PC-3 (cell line): ENCODE measurements at places on chromosomes 2 and 18. TPM values are rescaled to one million over a fixed set of nuclear protein-coding genes. Genes with fewer than 3 reads are reported as not detected.
A peak's percentile ranks its signal among the peaks of the same experiment; 100 is the strongest.

GRCh38 chr18:30265190-30265589 is 777.4 kb downstream of the DSC3 start:
- peak; percentile 8 for DNase-seq
- no peak overlapping the region for H3K4me3 ChIP-seq
- no peaks in the 10 kb centered on the region for H3K4me1 ChIP-seq
- H3K36me3 ChIP-seq = no peaks in the 10 kb centered on the region

UGT1A3 gene
- total RNA-seq = not detected in 2 replicates

GRCh38 chr2:143564419-143564818 is 435.2 kb downstream of the ARHGAP15 start:
- H3K36me3 ChIP-seq = no peaks in the 10 kb centered on the region
- H3K4me3 ChIP-seq = no peak overlapping the region
- H3K4me1 ChIP-seq = no peaks in the 10 kb centered on the region
- no peak overlapping the region for H3K27ac ChIP-seq

DNA sequence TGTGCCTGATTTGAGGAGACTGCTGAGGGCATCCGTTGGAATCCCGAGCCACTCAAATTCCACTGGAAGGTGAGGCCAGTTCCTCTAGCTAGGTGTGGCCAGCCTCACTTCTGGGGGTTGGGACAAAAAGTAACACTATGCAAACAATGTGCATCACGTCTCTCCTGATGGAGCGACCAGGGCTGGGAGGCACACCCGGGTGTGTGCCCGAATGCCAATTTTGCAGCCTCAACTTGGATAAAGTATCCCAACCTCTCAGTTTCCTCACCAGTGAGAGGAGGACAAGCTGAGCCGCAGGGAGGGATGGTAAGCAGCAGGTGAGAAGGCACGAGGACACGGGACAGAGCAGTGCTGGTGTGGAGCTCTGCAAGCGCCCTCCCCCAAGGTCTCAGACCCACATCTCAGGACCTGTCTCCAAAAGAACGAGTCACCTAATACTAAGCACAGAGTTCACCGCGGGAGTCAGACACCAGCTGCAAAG is 218.3 kb downstream of the HAUS1 start:
- H3K36me3 ChIP-seq = no peaks in the 10 kb centered on the region
- peaks cover 53% of the 10 kb centered on the region for H3K4me1 ChIP-seq
- H3K27ac ChIP-seq = peak overlapping the region; percentile 99
- peak; percentile 77 for DNase-seq

KDSR gene
- 15.8 and 16.1 TPM in 2 replicates for total RNA-seq

- peaks cover 17% of the 10 kb centered on the region for H3K4me1 ChIP-seq
- no peak for DNase-seq
- no peaks in the 10 kb centered on the region for H3K36me3 ChIP-seq
- no peak overlapping the region for H3K4me3 ChIP-seq
- H3K27ac ChIP-seq = no peak overlapping the region
- no peaks in the 10 kb centered on the region for H3K27me3 ChIP-seq
Observed at GRCh38 chr2:119387381-119388129, 20.8 kb downstream of the DBI start.

- no peak overlapping the region for H3K27ac ChIP-seq
- no peak for DNase-seq
- H3K4me3 ChIP-seq = no peak overlapping the region
- H3K27me3 ChIP-seq = no peaks in the 10 kb centered on the region
- peaks cover 11% of the 10 kb centered on the region; the same call in 1 of the 2 replicates for H3K4me1 ChIP-seq
Observed at GRCh38 chr2:237444071-237444470, 30.1 kb upstream of the COL6A3 start.

CRYGD gene
- total RNA-seq = not detected in 2 replicates

GRCh38 chr2:1731963-1732768 is 12.1 kb downstream of the PXDN start:
- H3K4me3 ChIP-seq = 0 out of 2 replicates have a peak overlapping the region, but pooled peaks have one; percentile 1
- H3K4me1 ChIP-seq = peaks cover 69% of the 10 kb centered on the region
- DNase-seq = no peak
- H3K27ac ChIP-seq = peak overlapping the region; percentile 97

GRCh38 chr2:189203177-189203799 is 23.7 kb upstream of the COL5A2 start:
- DNase-seq = no peak
- H3K27me3 ChIP-seq = no peaks in the 10 kb centered on the region
- H3K27ac ChIP-seq = no peak overlapping the region
- H3K4me1 ChIP-seq = peaks cover 30% of the 10 kb centered on the region
- no peak overlapping the region for H3K4me3 ChIP-seq
- peaks cover 4% of the 10 kb centered on the region; the same call in 1 of the 2 replicates for H3K36me3 ChIP-seq

GRCh38 chr2:64179582-64180321 is 35.5 kb upstream of the PELI1 start:
- no peak for DNase-seq
- H3K4me3 ChIP-seq = no peak overlapping the region
- no peaks in the 10 kb centered on the region for H3K36me3 ChIP-seq
- no peaks in the 10 kb centered on the region for H3K4me1 ChIP-seq

UGT1A8 gene
- 0.46 TPM in 1 of 2 replicates, not detected in the other for total RNA-seq

GRCh38 chr2:151669585-151670081 is 64.6 kb downstream of the NEB start:
- DNase-seq = no peak
- H3K27ac ChIP-seq = no peak overlapping the region
- no peaks in the 10 kb centered on the region for H3K36me3 ChIP-seq
- no peaks in the 10 kb centered on the region for H3K4me1 ChIP-seq

TUBB8B gene
- not detected in 2 replicates for total RNA-seq

- H3K27me3 ChIP-seq = no peaks in the 10 kb centered on the region
- H3K36me3 ChIP-seq = no peaks in the 10 kb centered on the region
- no peak overlapping the region for H3K4me3 ChIP-seq
- no peaks in the 10 kb centered on the region for H3K4me1 ChIP-seq
- no peak overlapping the region for H3K27ac ChIP-seq
- no peak for DNase-seq
Observed at GRCh38 chr2:207459990-207460757, 69.6 kb upstream of the CREB1 start.

RIT2 gene
- not detected in 2 replicates for total RNA-seq

GRCh38 chr2:227460833-227461232 is 11.1 kb upstream of the AGFG1 start:
- no peak for DNase-seq
- no peaks in the 10 kb centered on the region for H3K27me3 ChIP-seq
- H3K4me1 ChIP-seq = peaks cover 30% of the 10 kb centered on the region
- H3K27ac ChIP-seq = no peak overlapping the region

- H3K36me3 ChIP-seq = no peaks in the 10 kb centered on the region
- peaks cover 40% of the 10 kb centered on the region for H3K4me1 ChIP-seq
- no peak overlapping the region for H3K27ac ChIP-seq
- no peaks in the 10 kb centered on the region for H3K27me3 ChIP-seq
- DNase-seq = peak; percentile 76
Observed at GRCh38 chr2:188788621-188789020, 185.6 kb upstream of the COL3A1 start.

- no peak overlapping the region for H3K27ac ChIP-seq
- no peaks in the 10 kb centered on the region for H3K36me3 ChIP-seq
- H3K4me1 ChIP-seq = peaks cover 13% of the 10 kb centered on the region
- no peak overlapping the region for H3K4me3 ChIP-seq
- H3K27me3 ChIP-seq = no peaks in the 10 kb centered on the region
- no peak for DNase-seq
Observed at GRCh38 chr2:96913117-96913397, 43.2 kb upstream of the SEMA4C start.

GPATCH11 gene
- total RNA-seq = 4.5 and 5.2 TPM in 2 replicates

GRCh38 chr2:174631009-174631981 is 33.7 kb upstream of the WIPF1 start:
- H3K36me3 ChIP-seq = no peaks in the 10 kb centered on the region
- no peak overlapping the region for H3K4me3 ChIP-seq
- peak; percentile 11 for DNase-seq
- no peaks in the 10 kb centered on the region for H3K4me1 ChIP-seq
- no peak overlapping the region for H3K27ac ChIP-seq
- H3K27me3 ChIP-seq = 0 out of 2 replicates have a peak, but pooled peaks cover 2% of the 10 kb centered on the region

- no peak overlapping the region for H3K27ac ChIP-seq
- no peaks in the 10 kb centered on the region for H3K4me1 ChIP-seq
- H3K36me3 ChIP-seq = peaks cover 10% of the 10 kb centered on the region; the same call in 1 of the 2 replicates
- DNase-seq = no peak
- no peaks in the 10 kb centered on the region for H3K27me3 ChIP-seq
- no peak overlapping the region for H3K4me3 ChIP-seq
Observed at GRCh38 chr2:202201220-202202160, 36.9 kb downstream of the SUMO1 start.

SPC25 gene
- total RNA-seq = 11.1 and 19.9 TPM in 2 replicates

SP110 gene
- total RNA-seq = 3.5 and 6.7 TPM in 2 replicates

DNA sequence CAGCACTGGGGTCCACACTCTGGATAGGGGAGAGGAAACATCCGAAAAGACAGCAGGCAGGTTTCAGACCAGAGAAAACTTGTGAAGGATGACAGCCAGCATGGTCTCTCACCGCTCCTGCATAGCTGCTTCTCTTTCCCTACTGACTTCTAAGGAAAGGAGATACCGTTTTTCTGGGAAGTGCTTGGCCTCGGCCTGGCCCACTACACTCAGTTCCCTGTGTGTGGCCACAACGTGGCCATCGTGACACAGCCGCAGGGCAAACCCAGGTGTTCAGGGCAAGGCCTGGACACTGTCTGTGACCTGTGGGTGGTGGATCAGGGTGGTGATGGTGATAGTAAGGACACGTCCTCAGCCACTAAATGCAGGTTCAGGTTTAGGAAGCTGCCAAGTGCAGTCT is 34.2 kb upstream of the ACAA2 start:
- H3K4me1 ChIP-seq = peaks cover 17% of the 10 kb centered on the region
- H3K4me3 ChIP-seq = no peak overlapping the region
- no peak overlapping the region for H3K27ac ChIP-seq

PLEK gene
- not detected in 2 replicates for total RNA-seq

HOXD1 gene
- total RNA-seq = not detected in 2 replicates

DNA sequence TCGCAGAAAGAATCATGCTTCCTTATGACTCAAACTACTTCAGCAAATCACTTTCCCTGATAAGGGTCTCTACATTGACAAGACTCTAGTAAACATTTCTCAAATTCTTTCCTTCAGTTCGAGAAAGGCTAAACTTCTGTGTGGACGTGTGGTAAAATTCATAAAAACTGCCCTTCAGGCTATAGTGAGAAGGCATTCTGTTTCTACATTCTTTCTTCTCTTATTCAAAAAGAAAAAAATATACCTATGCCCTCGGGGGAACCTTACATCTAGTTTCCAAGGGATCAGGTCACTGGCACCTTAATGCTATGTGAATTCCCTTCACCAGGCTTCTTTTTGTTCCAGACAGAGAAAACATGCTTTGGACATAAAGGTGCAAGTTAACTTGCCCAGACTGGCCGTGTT is 4.9 kb downstream of the VIT start:
- H3K27ac ChIP-seq = no peak overlapping the region
- H3K4me1 ChIP-seq = peaks cover 8% of the 10 kb centered on the region
- H3K27me3 ChIP-seq = no peaks in the 10 kb centered on the region
- no peak overlapping the region for H3K4me3 ChIP-seq
- peak; percentile 50 for DNase-seq

DNA sequence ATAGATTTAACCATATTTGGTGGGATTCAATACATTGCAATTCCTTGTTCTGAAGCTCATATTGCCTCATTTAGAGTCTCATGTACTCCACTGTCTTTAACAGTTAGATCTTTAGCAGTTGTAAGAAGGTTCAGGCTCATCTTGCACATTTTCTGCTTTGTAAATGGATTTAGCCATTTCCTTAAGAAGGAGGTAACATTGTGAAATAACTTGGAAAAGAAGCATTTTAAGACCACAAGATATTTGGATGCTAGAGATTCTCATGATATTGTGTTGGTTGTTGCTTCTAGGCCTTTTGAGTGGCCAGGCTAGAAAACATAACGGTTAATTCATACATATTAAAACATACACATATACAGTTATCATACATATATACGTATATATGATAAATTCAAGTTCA is 445.8 kb upstream of the NXPH2 start:
- H3K4me3 ChIP-seq = no peak overlapping the region
- H3K27me3 ChIP-seq = no peaks in the 10 kb centered on the region
- no peaks in the 10 kb centered on the region for H3K36me3 ChIP-seq
- H3K4me1 ChIP-seq = no peaks in the 10 kb centered on the region
- no peak for DNase-seq
- no peak overlapping the region for H3K27ac ChIP-seq

GRCh38 chr2:71661782-71662181 is 208.4 kb downstream of the DYSF start:
- H3K4me3 ChIP-seq = no peak overlapping the region
- H3K27ac ChIP-seq = no peak overlapping the region
- DNase-seq = no peak
- no peaks in the 10 kb centered on the region for H3K27me3 ChIP-seq
- H3K36me3 ChIP-seq = peaks cover 4% of the 10 kb centered on the region; the same call in 1 of the 2 replicates
- H3K4me1 ChIP-seq = no peaks in the 10 kb centered on the region

DNA sequence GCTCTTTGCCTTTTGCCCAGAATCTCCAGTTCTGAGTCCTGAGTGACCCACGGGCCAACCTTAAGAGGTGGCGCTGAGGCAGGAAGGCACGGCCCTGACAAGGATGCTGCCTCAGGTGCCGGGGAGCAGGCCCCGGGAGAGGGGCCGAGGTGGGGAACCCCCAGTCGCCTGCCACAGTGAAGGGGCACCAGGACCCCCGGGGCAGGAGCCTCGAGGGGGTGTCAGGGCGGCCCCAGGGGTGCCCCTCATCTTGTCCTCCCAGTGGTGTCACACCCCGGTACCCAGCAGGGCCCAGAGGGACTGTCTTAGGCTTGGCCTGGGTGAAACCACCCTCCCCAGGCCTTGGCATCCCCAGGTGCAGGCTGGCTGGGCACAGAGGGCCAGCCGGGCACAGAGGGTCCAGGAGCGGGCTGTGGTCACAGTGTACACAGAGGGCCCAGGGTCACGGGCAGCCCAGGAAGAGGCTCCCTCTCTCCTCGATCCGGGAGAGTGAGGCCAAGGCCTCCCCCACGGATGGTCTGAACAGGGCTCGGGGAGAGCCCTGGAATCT is 1.0 kb downstream of the PDCD1 start:
- DNase-seq = no peak
- no peak overlapping the region for H3K4me3 ChIP-seq
- H3K27me3 ChIP-seq = no peaks in the 10 kb centered on the region
- no peak overlapping the region for H3K27ac ChIP-seq
- H3K4me1 ChIP-seq = no peaks in the 10 kb centered on the region; the same call in 1 of the 2 replicates
- H3K36me3 ChIP-seq = no peaks in the 10 kb centered on the region

DNA sequence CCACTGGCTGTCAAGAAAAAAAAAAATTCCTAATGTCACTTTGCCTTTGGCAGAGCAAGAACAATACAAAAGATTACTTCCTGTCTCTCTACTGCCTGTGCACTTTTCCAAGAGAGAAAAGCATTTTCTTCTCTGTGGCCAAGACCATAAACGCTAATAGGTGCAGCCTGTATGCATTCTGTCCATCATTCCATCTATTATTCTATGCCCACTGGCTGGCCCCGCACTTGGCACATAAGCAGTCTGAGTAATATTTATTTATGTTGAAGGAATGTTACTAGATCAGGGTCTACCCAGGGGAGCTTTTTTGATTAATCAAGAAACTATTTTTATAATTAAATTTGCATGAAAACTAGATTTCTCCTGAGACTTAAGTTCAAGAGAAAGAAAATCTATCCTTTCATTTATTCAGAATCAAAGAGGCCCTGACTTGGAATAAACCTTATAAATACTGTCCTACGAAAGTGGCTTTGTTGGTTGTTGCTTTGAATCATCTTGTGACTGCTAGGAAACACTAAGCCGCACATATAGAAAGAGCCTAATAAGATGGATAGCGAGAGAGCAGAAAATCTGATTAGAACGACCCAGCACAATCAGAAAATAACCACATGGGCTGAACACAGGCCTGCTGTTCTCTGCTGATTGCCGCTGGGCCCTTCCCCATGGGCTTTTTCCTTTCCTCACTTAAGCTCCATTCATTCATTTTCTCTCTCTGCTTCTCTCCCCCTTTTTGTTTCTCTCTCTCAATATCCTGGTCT is 59.4 kb downstream of the MMADHC start:
- no peak overlapping the region for H3K27ac ChIP-seq
- peak; percentile 52 for DNase-seq
- H3K4me3 ChIP-seq = no peak overlapping the region
